ENCODE measurements at places on chromosomes 11 and 22. TPM values are rescaled to one million over a fixed set of nuclear protein-coding genes. Genes with fewer than 3 reads are reported as not detected.

Gene HBB
- not detected for total RNA-seq

GRCh38 chr22:40137132-40137531, 40.6 kb upstream of the TNRC6B start:
- H3K27ac ChIP-seq, result no peak overlapping the region
- no peak for DNase-seq
- no peak overlapping the region for H3K4me3 ChIP-seq
- no peaks in the 10 kb centered on the region for H3K4me1 ChIP-seq

- H3K27ac ChIP-seq, result no peak overlapping the region
- H3K27me3 ChIP-seq, result peaks cover 52% of the 10 kb centered on the region
- H3K4me1 ChIP-seq, result peaks cover 15% of the 10 kb centered on the region
- H3K4me3 ChIP-seq, result no peak overlapping the region
These were observed 60.2 kb downstream of the PDE2A start for GRCh38 chr11:72613977-72614376.

GRCh38 chr11:84212468-84213390, 926.6 kb upstream of the CCDC90B start:
- no peak overlapping the region for H3K27ac ChIP-seq
- H3K4me1 ChIP-seq, result no peaks in the 10 kb centered on the region
- H3K4me3 ChIP-seq, result no peak overlapping the region
- no peaks in the 10 kb centered on the region for H3K27me3 ChIP-seq
- H3K36me3 ChIP-seq, result no peaks in the 10 kb centered on the region

- no peak overlapping the region for H3K27ac ChIP-seq
- no peaks in the 10 kb centered on the region for H3K36me3 ChIP-seq
- no peak overlapping the region for H3K4me3 ChIP-seq
- no peak for DNase-seq
These were observed 34.2 kb downstream of the MRGPRD start for GRCh38 chr11:68946416-68947090.
